ENCODE measurements at places on chromosomes 4 and X.
A peak's percentile ranks its signal among the peaks of the same experiment; 100 is the strongest.

- no peak for DNase-seq
Measured at GRCh38 chrX:131746491-131746968, 202.7 kb downstream of the OR13H1 start.

- DNase-seq: no peak
Measured at GRCh38 chrX:94435799-94436198, 761.8 kb downstream of the FAM133A start.

DNA sequence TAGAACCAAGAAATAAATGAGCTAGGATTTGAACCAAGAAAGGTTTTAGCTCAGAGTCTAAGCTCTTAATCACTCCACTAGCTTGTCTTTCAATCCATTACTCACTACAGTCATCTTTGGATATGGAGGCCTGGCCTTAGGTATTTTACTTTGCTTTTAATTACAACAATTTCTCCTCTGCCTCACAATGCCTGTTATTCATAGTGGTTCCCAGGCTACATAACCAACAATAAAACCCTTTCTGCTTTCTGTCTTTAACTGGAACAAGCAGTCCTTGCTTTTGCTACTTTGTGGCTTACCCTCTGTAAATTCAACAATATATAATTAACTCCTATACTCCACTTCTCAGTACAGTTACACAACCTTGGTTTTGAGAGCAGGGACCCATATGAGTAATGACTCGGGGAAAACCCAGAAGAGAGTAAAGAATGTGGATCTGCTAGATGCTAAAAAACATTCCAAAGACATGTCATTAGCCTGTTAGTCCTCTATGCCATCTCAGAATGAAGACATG is 94.7 kb upstream of the NAP1L5 start:
- DNase-seq: no peak

DNA sequence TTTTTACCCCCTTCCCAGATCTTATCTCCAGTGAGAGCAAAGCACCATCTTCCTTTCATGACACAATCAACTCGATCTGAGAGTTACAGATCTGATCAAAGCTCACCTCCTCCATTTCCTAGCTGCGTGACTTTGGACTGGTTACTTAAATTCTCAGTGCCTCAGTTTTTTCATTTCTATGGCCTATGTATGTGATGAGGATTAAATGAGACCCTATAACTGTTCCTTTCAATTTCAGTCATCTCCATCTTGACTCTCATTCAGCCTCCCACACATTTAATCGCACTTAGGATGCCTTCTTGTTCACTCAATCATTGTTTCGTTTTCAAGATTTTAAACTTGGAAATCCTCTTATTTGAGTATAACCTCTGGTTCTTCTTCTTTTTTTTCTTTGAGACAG is 20.1 kb upstream of the CXCR3 start:
- no peak for DNase-seq

GRCh38 chr4:132276185-132276584 is 872.9 kb upstream of the PCDH10 start:
- no peak for DNase-seq

GRCh38 chr4:13840502-13841190 is 213.1 kb upstream of the BOD1L1 start:
- no peak for DNase-seq

GRCh38 chr4:23368081-23368697 is 521.7 kb downstream of the PPARGC1A start:
- no peak for DNase-seq

DNA sequence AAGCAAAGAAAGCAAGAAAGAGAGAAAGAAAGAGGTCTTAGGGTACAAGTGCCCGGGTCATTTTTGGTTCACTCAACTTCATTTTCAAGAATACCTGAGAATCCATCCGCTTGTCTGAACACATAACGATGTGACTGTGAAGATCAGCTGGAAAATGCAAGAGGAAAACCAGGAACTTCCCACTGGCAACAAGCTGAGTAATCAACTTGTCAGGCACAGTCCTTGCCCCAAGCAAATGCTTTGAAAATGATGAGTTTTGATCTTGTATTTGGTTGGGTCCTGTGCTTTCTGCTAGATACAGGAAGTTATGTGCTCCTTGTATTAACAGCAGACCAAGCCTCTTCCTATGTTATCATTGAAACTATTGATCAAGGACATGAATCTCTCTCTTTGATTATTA is 239.1 kb downstream of the ASMT start:
- DNase-seq: no peak

GRCh38 chrX:24646745-24647182 is 383 bp downstream of the PCYT1B start:
- no peak for DNase-seq

GRCh38 chr4:33160126-33160525 is 2440.0 kb downstream of the PCDH7 start:
- no peak for DNase-seq

GRCh38 chr4:39976141-39976944 is 1.4 kb downstream of the PDS5A start:
- peak; percentile 54 for DNase-seq

GRCh38 chr4:169428376-169428775 is 157.6 kb upstream of the SH3RF1 start:
- DNase-seq: no peak

DNA sequence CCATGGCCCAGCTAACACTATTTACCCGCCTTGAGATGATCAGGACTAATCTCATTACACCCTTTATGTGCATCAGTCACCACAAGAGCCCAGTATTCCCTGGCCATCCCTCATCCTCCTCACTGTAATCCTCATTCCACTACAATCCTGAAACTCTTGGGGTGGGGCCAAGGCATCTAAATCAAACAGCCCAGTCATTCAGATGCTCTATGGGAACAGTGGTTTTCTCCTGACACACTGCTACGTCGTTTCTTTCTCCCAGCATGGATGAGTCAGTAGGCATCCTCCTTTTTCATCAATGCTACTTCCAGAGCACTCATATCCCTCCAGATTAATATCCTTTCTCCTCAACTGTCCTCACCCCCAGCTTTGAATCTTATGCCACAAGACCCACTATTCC is 5.6 kb downstream of the SDAD1 start:
- no peak for DNase-seq

DNA sequence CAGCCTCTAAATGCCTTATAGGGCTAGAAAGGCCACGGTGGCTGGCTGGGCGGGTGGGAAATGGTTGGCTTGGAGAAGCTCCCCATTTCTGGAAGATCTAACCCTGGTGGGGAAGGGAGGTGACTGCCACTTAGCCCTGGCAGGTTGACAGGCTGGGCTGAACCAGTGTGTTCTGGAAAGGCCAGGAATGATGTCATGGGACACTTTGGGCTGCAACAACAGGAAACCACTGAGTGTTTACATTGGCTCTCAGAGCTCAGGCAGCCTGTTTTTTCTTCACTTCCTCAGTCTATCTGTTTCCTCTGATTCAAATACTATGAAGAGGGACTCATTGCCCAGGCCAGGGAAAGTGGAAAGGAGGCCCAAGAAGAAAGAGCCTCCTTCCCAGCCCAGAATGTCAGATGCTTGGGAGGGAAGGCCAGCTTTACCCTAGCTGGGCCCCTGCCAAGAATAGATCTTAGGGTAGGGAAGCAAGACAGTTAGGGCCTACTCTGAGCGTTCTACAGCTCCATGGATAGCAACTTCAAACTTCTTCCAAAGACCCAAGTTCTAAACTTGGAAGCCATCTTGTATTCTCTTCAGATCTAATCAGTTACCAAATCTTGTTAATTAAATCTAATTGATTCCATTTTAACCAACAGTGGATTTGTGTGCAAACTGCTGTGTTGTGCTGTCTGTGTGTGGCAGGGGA is 65.8 kb upstream of the MSN start:
- DNase-seq: no peak

- DNase-seq: no peak
Measured at GRCh38 chr4:155143512-155143911, 64.9 kb upstream of the NPY2R start.

DNA sequence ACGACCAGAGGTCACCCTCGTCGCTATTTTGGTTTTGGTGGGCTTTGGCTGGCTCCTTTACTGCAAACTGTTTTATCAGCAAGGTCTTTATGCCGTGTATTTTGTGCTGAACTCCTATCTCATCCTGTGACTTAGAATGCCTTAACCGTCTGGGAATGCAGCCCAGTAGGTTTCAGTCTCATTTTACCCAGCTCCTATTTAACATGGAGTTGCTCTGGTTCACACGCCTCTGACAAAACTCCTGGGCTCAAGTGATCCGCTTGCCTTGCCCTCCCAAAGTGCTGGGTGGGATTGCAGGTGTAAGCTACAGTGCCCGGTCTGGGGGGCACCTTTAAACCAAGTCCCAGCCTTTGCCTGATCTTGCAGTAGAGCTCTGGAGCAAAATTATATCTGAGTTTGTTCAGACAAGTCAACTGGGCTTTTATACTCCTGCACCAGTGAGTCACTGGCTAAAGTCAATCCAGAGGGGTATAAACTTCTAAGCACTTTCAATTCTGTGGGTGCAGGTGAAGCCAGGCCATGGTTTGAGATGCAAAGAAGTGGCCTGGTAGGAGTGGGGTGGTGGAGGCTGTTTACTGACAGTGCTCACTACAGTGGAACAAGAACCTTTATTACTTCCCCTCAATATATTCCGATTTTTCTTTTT is 50.2 kb downstream of the MGST2 start:
- no peak for DNase-seq

- DNase-seq: no peak
Measured at GRCh38 chr4:94525993-94526728, 74.4 kb downstream of the PDLIM5 start.

DNA sequence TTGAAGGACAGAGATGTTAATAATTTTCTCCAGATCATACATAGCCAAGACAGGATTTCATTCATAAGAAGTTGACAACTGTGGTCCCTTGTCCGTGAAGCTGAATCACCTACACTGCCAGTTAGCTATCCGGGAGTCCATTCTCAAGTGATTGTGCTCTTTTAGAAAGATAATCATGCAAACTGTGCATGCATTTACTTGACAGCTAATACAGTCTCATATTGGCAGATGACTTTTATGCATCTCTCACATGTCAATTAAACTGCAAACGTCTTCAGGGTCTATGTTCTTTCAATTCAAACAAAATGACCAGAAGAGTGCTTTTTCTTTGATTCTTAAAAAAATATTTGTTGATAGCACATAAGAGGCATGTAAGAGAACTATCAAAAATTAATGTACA is 1572.9 kb downstream of the C4orf33 start:
- DNase-seq: no peak

DNA sequence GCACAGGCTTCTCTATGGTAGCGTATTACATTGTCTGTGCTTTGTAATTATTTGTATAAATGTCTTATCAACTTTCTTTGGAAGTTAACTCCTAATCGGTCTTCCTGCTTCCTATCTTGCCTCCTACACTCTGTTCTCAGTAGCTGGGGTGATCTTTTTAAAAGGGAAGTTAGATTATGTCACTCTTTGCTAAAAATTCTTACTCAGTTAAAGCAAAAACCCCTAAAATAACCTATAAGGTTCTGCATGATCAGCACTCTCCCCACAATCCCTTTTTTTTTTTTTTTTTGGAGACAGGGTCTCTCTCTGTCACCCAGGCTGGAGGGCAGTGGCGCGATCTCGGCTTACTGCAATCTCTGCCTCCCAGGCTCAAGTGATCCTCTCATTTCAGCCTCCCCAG is 2.6 kb upstream of the PRPS1 start:
- no peak for DNase-seq

GRCh38 chr4:10020871-10021652 is at the start of gene SLC2A9:
Gene SLC2A9 (minus strand): TSS chr4:10021497. CDS start chr4:10021429, 68 bp downstream.
- no peak for DNase-seq

GRCh38 chrX:48509619-48510018 is 827 bp downstream of the PORCN start:
- DNase-seq: no peak

DNA sequence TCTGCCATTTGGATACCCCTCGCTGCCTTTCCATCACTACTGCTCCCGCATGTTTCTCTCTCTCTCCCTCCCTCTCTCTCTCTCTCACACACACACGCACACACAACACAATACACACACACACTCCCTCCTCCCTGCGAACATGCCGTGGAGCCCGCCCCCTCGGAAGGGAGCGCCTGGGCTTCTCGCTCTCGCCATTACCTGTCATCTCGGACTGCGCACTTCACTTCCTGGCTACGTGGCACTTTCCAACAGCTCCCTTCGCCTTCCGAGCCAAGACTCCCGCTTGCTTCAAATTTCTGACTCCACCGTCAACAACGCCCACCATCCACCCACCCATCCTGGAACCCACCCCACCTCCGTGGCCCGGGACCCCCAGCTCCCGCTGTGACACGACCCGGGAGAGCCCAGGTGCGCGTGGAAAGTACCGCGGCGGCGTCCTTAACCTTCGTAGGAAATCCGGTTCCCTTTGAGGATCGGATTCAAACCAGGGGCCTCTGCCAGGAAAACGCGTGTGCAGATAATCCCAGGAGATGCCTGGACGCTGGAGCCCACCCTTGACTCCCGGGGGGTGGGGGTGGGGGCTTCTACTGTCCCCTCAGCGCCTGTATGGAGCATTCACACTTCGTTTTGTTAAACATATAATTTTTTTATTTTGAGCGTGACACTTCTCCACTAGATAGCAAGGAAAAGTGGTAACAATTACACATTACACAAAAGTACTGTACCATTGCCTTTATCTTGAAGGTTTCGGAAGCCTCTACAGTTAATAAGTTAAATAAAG is 12.5 kb downstream of the ARX start:
- no peak for DNase-seq

GRCh38 chr4:57051095-57051494 is 59.1 kb downstream of the IGFBP7 start:
- DNase-seq: no peak

DNA sequence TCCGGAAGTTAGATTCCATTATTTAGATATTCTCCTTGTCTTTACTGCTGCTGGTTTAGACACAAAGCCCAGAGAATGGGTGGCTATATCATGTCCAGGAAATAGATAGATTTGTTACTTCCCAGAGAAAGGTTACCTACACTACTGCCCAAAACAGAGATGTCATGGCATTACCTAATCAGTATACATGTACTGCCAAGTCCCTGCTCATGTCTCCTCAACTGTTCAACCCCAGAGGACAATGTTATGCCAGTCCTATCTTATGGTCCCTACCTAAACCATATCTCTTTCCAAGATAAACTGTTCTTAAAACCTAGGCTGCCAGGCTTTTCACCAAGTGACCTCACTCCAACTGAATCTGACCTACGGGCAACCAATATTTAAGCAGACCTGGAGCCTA is 209.5 kb upstream of the AR start:
- DNase-seq: no peak

GRCh38 chr4:106818764-106819163 is 217.3 kb downstream of the DKK2 start:
- DNase-seq: no peak

Data from GM18507 (cell line).